ENCODE measurements at places on chromosomes 11 and 22.

GRCh38 chr11:34481307-34481706 lies 32.3 kb downstream of the ELF5 start:
- DNase-seq: no peak

DNA sequence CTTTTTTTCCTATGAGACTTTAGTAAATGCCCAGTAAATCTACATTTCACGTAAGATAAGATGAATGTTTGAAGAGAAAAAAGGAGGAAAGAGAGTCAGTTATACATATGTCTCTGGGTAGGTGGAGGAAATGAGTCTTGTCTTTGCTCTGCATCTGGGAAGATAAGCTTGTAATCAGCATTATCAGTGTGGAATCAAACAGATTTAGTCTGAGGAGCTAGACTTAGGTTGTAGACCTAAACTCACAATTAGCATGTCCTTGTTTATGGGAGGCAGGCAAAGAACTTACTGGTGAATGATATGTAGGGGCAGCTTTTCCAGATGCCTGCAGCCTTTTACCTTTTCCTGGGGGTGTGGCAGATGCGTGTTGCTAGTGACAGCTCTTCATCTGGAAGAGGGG lies 962.3 kb downstream of the TBC1D22A start:
- DNase-seq: no peak

DNA sequence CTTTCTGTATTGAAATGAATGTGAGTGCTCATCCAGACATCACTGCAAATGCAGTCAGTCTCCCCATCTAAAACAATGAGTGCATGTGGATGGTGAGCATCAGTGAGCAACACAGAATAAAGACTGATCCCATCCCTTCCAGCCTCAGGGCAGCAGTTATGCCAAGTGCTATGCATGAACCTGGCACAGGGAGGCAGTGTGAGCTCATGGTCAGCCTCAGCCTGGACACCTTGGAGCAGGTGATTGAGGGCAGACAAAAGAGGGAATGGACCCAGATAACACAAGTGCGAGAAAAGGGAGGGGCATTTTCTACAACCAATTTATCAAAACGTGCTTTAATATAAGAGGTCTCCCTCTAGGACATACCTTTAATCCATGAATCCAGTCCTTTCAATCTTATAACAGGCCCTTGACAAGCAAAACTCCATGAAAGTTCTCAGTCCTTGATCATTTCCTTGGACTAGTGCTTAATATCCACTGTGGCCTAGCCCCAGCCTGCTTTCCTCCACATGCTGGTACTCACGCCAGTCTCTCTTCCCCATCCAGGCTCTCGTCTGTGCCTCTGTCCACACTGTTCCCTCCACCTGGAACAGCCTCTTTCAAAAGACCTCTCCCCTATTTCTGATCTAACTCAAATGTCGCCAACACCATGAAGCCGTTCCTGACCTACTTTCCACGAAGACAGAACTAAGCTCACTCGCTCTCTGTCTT lies 50.5 kb upstream of the LRRC55 start:
- DNase-seq: peak; percentile 65

DNA sequence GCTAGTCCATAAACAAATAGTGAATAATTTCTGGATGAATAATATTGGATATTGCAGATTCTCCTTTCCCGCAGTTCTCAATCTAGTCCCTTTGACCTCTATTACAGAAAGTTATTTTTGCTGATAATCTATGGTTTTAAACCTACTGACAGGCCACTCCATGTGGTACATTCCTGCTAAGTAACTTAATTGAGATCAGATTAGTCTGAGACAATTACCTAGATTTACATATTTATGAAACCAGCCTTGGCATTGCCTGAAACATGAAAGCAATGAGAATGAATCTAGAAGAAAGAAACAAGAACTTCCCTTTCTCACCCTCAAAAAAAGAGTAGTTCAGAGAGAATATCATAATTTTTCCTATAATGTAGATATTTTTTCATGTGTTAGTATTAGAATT lies 964.2 kb downstream of the JRKL start:
- no peak for DNase-seq

- peak; percentile 9 for DNase-seq
Observed at GRCh38 chr11:101390539-101390938, 193.3 kb downstream of the TRPC6 start.

- DNase-seq: no peak
Observed at GRCh38 chr11:63764340-63764678, 4.3 kb downstream of the ZFTA start.

- DNase-seq: peak; percentile 93
Observed at GRCh38 chr11:104390651-104391050, 226.7 kb upstream of the PDGFD start.

GRCh38 chr11:126607776-126608541 lies 252.5 kb downstream of the ST3GAL4 start:
- no peak for DNase-seq

- peak; percentile 55 for DNase-seq
Observed at GRCh38 chr22:46077669-46078099, 72.6 kb upstream of the PPARA start.
